ENCODE measurements at places on chromosomes 12 and 14.
A peak's percentile ranks its signal among the peaks of the same experiment; 100 is the strongest.

GRCh38 chr12:120130011-120130410, 13.5 kb upstream of the RAB35 start:
- no peak for DNase-seq

DNA sequence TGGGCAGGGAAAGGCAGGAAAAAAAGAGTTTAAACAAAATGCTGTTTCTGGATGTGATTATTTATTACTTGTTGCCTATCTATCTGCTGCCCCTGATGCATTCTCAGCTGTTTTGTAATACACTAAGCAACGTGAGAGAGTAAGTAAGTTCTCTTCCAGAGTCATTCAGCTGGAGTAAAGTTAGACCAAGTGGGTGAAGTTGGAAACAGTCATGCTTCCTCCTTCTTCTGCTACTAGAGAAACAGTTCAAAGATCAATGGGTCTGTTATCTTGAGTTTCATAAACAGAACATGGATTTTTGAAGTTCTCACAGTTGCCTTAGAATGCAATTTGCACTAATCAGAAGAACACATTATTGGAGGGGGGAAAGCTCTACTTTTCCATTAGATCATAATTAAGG, 279.3 kb downstream of the EGLN3 start:
- no peak for DNase-seq

DNA sequence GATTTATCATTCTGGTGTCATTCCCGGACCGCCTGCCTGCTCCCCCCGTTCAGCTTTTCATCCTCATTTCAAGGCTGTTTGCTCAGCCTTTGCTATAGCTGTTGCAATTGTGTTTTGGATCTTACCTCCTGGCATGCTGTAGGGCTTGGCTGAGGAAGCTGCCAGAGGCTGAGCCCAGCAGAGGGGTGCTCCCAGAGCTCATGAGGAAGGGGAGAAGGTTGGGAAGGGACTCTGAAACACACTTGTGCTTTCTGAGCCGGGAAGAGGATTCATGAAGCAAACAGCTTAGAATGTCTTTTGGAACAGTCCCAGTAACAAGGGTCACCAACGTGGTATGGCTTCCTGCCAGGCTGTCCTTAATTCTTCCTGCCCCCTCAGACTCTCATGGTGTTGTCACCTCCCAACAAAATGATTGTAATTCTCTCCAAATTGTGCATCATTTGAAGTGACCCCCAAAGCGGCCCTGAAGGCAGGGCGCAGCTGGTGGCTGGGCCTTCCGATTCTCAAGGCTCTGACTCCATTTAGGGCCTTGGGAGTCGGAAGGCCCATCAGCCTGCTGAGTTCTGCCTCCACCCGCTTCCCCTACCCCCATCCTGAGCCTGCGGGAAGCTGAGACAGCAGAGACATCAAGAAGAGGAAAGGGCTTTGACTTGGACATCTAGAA, 111.9 kb upstream of the ARHGAP5 start:
- no peak for DNase-seq

DNA sequence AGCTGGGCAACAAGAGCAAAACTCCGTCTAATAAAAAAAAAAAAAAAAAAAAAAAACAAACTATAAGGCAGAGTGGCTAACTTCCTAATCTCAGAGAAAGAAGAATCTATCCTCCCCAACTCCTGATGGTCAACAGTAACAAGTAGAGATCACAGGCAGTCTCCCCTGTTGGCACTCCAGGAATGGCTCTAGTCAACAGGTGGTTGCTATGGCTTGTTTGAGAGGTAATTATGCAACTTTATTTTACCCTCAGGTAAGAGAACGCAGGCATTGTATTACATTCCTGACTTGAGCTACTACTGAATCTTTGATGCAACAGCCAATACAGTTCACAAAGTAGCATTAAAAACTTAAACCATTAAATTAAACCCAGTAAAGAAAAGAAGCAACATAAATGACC, 180.3 kb downstream of the DICER1 start:
- DNase-seq: peak; percentile 14

- DNase-seq: no peak
Measured at GRCh38 chr12:3207175-3207574, 130.0 kb downstream of the TSPAN9 start.

DNA sequence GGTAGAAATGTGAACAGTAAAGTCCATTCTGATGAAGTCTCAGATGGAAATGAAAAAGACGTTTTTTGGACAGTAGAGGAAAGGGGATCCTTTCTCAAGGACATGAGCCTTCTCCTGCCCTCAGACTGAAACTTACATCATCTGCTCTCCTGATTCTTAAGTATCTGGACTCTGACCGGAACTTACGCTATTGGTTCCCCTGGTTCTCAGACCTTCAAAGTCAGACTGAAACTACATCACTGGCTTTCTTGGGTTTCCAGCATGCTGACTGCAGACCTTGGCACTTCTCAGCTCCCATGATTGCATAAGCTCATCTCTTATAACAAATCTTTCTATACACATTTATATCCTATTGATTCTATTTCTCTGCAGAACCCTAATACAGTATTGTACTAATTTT, 291.0 kb downstream of the SNAPC1 start:
- no peak for DNase-seq

- no peak for DNase-seq
Measured at GRCh38 chr14:64950889-64951288, 8.3 kb upstream of the GPX2 start.

- DNase-seq: no peak
Measured at GRCh38 chr14:84409435-84409834, 1120.5 kb upstream of the FLRT2 start.

GRCh38 chr12:114765960-114766691, 82.2 kb upstream of the TBX3 start:
- DNase-seq: no peak

DNA sequence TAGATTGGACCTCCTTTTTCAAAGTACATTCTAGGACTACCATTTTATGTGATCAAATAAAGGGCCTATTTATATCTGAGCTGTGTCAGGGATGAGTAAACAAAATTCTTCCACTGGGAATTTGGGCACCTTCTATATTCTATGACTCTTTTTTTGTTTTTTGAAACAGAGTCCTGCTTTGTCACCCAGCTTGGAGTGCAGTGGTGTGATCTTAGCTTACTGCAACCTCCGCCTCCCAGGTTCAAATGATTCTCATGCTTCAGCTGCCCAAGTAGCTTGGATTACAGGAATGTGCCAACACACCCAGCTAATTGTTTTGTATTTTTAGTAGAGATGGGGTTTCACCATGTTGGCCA, 64.8 kb downstream of the DRAM1 start:
- no peak for DNase-seq

DNA sequence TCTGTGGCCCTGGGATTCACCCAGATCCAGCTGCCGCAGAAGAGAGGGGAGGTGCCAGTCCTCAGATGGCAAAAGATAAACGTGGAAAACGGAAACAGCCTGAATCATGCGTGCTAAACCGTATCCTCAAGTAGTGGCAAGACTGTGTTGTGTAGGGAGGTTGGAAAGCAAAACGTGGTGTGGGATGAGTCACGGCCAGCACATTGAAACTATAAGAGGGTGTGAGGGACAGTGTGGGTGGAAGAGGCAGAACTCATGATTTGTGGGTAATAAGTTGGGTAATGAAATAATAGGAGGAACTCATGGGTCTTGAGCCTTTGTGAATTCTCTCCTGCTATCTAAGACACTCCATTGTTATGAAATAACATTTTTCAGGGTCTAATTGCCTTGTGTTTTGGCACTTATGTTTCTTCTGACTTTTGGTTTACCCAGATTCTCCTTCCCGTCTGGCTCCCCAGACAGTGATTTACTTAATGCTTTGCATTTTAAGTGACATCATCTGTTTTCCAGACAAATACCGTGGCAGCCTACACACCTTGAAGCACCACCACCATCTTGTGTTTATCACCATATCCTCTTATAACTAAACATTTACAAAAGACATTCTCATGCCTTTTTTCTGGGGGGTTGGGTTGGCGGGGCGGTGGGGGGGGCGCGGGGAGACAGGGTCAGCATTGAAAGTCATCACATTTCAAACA, 62.3 kb upstream of the PTCSC3 start:
- peak; percentile 18 for DNase-seq

- DNase-seq: no peak
Measured at GRCh38 chr12:51997136-51997535, 9.6 kb upstream of the TAMALIN start.

- peak; percentile 88 for DNase-seq
Measured at GRCh38 chr14:79426103-79426755, 785.1 kb downstream of the DIO2 start.

- DNase-seq: no peak
Measured at GRCh38 chr14:96060186-96060933, 21.2 kb downstream of the C14orf132 start.

- no peak for DNase-seq
Measured at GRCh38 chr14:102497998-102498677, 11.4 kb downstream of the ANKRD9 start.

- DNase-seq: peak; percentile 54
Measured at GRCh38 chr14:52267501-52268278, at the start of gene PTGDR. Gene PTGDR, plus strand, starts transcription at chr14:52267698. Its CDS starts 117 bp downstream, at chr14:52267815.

- no peak for DNase-seq
Measured at GRCh38 chr12:42846782-42847181, 257.2 kb upstream of the PRICKLE1 start.

GRCh38 chr14:68198713-68199495, 379.3 kb downstream of the RAD51B start:
- no peak for DNase-seq

- DNase-seq: no peak
Measured at GRCh38 chr12:55698241-55698955, 9.3 kb downstream of the ITGA7 start.

GRCh38 chr14:92225731-92226130, 97.2 kb upstream of the SLC24A4 start:
- no peak for DNase-seq

DNA sequence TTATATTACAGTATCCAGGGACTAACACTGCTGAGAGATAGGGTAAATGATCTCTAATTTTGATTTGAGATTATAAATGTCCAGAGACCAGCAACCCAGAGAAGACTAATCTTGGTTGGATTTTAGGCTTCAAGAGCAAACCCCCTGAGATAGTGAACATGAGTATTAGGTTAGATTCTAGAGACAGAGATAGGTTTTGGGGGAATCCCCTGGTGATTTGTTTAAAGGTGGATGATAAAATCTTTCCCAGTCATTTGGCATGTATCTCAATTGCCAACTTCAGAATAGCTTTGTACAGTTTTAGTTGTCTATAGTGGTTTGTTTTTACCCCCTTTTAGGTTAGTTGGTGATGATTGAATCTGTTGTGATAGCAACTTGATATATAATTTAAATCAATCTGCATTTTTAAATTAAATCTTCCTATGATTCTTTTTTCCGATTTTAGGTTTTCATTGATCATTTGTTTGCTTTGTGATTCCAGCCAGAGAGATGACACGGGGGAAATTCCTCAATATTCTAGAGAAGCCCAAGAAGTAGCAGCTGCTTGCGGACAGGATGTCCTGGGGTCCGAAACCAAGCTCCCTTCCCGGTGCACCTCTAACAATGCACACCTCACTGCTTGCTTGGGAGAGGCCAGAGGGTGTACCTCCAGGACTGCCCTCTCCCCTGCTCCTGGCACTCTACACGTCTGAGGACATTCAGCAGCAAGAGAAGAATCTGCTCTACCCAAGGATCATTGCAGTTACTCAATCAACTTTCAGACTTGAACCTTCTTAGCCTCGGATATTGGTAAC, 40.6 kb upstream of the VSX2 start:
- DNase-seq: no peak

- peak; percentile 57 for DNase-seq
Measured at GRCh38 chr12:58932806-58933681, 12.7 kb upstream of the LRIG3 start.

DNA sequence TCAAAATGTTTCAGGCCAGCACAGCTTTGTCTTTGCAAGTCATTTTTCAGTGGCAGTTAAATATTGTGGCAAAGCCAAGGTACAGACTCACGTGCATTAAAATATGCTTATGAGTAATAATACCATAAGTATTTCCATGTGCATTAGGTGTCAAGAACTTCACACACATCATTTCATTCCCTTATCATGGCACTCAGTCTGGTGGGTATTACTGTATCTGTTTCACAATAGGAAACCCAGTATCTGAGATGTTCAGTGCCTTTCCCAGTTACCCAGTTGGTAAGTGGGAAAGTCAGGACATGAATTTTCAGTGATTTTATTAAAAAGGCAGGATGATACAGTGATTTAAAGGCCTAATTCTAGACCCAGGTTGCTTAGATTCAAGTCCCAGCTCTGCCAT, 52.9 kb downstream of the IFNG start:
- no peak for DNase-seq

GRCh38 chr14:24241829-24242443, 487 bp downstream of the TINF2 start:
- DNase-seq: peak; percentile 97

DNA sequence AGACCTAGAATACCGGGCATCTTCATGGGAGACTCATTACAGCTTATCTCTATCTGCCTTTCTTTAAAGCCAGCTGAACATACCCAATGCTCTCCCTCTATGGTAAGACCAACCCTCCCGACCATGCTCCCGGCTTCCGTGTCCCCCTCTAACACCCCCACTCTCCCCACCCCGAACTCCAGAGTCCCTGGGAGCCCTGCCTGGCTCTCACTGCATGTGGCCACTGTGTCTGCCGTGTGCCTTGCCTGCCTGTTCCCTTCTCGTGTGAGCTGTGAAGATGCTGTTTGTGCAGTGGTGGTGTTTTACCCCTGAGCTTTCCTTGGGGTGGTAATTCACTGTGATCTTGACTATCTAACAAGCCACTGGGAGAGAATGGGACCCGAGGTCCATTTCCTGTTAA, 146.4 kb upstream of the FKBP4 start:
- no peak for DNase-seq

GRCh38 chr14:26974965-26975364, 377.1 kb upstream of the NOVA1 start:
- no peak for DNase-seq

DNA sequence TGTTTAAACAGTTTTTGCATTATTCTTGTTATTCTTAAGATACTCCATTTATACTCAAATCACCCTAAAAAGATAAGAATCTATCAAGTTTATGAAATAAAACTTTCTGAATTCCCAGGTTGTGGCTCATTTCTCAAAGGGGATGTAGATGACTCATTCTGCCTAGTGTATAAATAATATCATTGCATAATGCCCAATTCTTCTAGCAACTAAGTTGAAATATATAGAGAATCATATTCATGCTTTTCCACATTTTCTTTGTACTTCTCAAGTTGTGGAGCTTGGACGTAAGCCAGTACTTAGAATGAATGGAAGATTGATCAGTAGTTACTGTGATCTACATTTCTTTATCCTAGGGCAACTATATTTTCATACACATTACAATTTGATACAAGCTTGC, 201.1 kb downstream of the PPFIA2 start:
- no peak for DNase-seq

GRCh38 chr12:89821896-89822295, 113.3 kb upstream of the ATP2B1 start:
- no peak for DNase-seq

Measured in NCI-H69 (cell line).